ENCODE measurements at places on chromosomes 11 and 22.
A peak's percentile ranks its signal among the peaks of the same experiment; 100 is the strongest.

- H3K27me3 ChIP-seq = peaks cover 13% of the 10 kb centered on the region
- H3K27ac ChIP-seq = no peak overlapping the region
- peaks cover 11% of the 10 kb centered on the region for H3K4me1 ChIP-seq
Observed at GRCh38 chr11:119640541-119640940, 88.5 kb downstream of the NECTIN1 start.

DNA sequence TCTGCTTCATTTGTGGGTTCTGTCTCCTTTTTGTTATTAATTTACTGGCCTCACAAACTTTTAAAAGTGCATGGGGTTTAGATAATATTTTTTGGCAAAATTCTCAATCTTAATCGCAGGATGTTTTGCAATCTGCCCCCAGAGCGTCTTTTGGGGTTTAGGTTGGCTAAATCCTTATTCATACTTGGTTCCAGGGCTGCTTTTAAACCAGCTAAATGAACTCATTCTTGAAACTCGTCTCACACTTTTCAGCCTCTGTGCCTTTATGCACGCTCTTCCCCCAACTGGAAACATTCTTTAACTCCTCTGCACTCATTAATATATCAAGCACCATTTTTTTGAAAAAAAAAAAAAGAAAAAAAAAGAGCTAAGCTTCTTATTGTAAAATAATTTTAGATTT is 131.7 kb downstream of the KIF18A start:
- H3K36me3 ChIP-seq = no peaks in the 10 kb centered on the region
- no peak overlapping the region for H3K27ac ChIP-seq
- H3K4me1 ChIP-seq = no peaks in the 10 kb centered on the region
- no peak overlapping the region for H3K4me3 ChIP-seq
- DNase-seq = no peak

DNA sequence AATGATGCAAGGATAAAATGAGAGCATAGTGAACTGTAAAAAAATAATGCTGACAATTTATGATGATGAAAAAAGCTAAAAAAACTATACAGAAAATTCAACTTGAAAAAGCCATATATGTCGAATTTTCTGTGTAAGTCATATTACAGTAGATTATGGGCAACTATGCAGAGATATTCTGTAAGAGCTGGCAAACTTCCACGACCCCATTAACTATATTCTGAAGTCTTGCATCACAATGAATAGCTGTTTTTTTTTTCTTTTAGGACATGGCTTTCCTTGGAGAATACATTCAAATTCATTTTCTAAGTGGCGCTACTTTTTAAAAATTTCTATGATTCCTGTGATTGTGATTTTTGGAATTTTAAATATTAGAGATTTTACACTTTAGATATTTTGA is 18.4 kb downstream of the PSMD13 start:
- peaks cover 5% of the 10 kb centered on the region for H3K36me3 ChIP-seq
- H3K4me3 ChIP-seq = no peak overlapping the region
- H3K27me3 ChIP-seq = no peaks in the 10 kb centered on the region
- no peak overlapping the region for H3K27ac ChIP-seq
- H3K4me1 ChIP-seq = no peaks in the 10 kb centered on the region

DNA sequence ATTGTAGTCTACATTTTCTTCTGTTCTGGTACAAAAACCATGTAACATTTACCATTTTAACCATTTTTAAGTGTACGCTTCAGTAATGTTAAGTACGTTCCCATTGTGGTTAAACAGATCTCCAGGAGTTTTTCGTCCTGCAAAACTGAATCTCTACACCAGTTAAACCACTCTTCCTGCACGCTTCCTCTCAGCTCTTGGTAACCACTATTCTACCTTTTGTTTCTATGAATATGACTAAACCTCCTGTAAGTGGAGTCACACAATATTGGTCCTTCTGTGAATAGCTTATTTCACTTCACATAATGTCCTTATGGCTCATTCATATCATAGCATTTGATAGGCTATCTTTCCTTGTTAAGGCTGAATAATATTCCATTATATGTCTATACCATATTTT is 7.1 kb upstream of the EXT2 start:
- no peak overlapping the region for H3K4me3 ChIP-seq
- H3K36me3 ChIP-seq = peaks cover 23% of the 10 kb centered on the region
- no peaks in the 10 kb centered on the region for H3K4me1 ChIP-seq
- DNase-seq = no peak

- peak overlapping the region; percentile 28 for H3K4me3 ChIP-seq
- peaks cover 5% of the 10 kb centered on the region for H3K36me3 ChIP-seq
- peak overlapping the region; percentile 37 for H3K27ac ChIP-seq
- no peaks in the 10 kb centered on the region for H3K27me3 ChIP-seq
- no peak for DNase-seq
Observed at GRCh38 chr11:115287266-115287665, 216.9 kb downstream of the CADM1 start.

DNA sequence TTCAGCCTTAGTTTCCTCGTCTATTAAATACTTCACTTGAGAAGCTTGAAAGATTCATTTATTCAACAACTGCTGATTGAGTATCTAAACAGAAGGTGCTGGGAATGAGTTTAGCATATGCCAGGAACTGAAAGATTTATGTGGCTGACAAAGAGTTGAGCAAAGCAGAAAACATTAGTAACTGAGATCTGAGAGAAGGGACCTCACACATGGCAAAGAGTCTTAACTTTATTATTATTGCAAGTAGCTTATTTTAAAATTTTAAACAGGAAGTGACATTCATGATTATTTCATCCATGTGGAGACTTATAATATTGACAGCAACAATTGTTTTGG is 133.6 kb downstream of the CASP12 start:
- peaks cover 3% of the 10 kb centered on the region for H3K4me1 ChIP-seq
- no peak for DNase-seq
- H3K27ac ChIP-seq = no peak overlapping the region
- H3K4me3 ChIP-seq = no peak overlapping the region

DNA sequence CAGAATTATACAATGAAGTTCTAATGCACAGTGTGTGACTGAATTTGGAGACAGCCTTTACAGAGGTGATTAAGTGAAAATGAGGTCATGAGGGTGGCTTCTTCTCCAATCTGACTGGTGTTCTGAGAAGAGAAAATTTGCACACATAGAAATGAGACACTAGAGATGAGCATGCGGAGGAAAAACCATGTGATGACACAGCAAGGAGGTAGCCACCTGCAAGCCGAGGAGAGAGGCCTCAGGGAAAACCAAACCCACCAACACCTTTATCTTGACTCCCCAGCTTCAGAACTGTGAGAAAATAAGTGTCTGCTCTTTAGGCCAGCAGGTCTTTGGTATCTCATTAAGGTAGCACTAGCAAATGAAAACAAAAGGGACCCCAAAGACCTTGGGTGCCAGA is 93.2 kb downstream of the GGTLC2 start:
- H3K4me1 ChIP-seq = no peaks in the 10 kb centered on the region
- no peak for DNase-seq
- H3K27ac ChIP-seq = no peak overlapping the region
- no peak overlapping the region for H3K4me3 ChIP-seq
- H3K36me3 ChIP-seq = no peaks in the 10 kb centered on the region
- peaks cover 66% of the 10 kb centered on the region for H3K27me3 ChIP-seq

GRCh38 chr11:40139536-40139935 is 1319.9 kb downstream of the LRRC4C start:
- peaks cover 16% of the 10 kb centered on the region for H3K4me1 ChIP-seq
- no peak for DNase-seq
- H3K4me3 ChIP-seq = no peak overlapping the region
- no peaks in the 10 kb centered on the region for H3K36me3 ChIP-seq
- H3K27me3 ChIP-seq = peaks cover 2% of the 10 kb centered on the region

DNA sequence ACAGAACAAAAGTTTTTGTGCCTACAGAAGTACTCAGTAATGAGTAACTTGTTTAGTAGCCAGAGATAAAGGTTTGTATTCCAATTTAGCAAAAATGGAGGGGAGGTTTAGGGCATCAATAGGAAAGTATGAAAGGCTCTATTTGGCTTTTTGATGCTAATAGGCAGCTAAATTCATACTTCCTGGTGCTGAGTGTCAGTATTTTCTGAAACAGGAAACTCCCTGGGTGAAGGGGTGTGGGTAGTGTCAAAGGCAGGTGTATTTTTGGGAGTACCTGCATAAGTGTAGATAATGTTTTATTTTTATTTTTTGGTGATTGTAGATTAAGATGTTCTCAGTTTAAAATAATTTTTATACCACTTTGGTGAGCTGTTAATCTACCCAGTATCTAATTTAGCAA is 29.3 kb upstream of the MMP7 start:
- H3K27me3 ChIP-seq = no peaks in the 10 kb centered on the region
- H3K36me3 ChIP-seq = no peaks in the 10 kb centered on the region
- no peaks in the 10 kb centered on the region for H3K4me1 ChIP-seq
- H3K4me3 ChIP-seq = no peak overlapping the region

DNA sequence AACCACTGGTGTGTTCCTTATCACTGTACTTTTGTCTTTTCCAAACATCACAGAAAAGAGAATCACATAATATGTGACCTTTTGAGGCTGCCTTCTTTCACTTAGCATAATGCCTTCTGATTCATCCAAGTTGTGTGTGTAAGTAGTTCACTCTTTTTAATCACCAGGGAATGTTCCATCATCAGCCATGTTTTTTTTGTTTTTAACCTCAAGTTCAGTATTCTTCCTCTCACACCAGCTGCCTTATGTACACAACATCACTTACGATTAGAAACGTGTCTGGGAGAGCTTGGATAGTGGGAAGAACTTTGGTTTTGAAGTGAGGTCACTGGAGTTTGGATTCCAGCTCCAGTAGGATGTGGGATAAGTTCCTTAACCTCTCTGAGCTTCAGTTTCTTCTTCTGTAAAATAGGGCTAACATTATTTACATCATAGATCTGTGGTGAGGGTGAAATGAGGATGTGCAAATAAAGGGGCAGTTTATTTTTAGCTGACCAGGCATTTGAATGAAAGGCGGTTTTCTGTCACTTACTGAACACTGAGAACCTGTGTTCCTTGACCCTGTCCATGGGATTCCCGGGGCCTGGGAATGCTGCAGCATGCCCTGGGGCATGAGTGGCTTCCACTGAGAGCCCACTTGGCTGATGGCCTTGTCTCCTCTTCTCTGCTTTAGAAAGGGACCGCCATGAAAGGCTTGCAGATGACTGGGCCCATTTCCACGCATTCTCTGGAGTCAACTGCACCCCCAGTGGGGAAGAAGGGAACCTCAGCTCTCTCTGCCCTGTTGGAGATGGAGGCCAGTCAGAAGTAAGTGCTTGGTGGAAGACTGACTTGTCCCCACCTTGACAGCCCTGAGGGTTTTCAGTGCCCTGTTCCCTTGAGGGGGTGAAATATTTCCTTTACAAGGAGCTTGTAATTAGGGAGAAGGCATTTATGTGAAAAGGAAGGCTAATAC is 92.6 kb downstream of the DEPDC5 start:
- H3K4me3 ChIP-seq = no peak overlapping the region
- H3K36me3 ChIP-seq = peaks cover 42% of the 10 kb centered on the region
- H3K4me1 ChIP-seq = no peaks in the 10 kb centered on the region
- no peak for DNase-seq
- H3K27me3 ChIP-seq = no peaks in the 10 kb centered on the region

DNA sequence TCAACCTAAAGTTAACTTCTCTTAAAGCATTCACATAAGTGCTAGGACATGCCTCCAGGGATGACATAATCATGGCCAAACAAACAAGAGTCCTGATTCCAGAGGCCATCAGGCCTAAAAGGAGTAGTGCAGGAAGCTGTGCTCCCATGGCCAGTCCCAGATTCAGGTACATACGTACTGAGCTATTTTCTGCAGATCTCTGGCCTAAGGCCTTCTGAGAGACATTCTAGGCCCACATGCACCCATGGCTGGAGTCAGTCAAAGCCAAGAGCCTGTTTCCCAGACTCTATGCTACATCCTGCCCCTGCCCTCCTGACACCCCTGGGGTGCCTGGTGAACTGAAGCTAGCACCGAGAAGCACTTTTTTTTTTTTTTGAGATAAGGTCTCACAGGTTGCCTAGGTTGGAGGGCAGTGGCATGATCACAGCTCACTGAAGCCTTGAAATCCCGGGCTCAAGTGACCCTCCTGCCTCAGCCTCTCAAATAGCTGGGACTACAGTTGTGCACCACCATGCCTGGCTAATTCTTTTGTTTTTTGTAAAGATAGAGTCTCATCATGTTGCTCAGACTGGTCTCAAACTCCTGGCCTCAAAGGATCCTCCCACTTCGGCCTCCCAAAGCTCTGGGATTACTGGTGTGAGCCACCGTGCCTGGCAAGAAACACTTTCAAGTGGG is 553 bp downstream of the CD3D start:
- DNase-seq = no peak
- H3K27ac ChIP-seq = no peak overlapping the region
- no peak overlapping the region for H3K4me3 ChIP-seq
- no peaks in the 10 kb centered on the region for H3K4me1 ChIP-seq
- peaks cover 33% of the 10 kb centered on the region for H3K27me3 ChIP-seq

GRCh38 chr11:63782749-63783148 is 14.2 kb upstream of the ZFTA start:
- no peak overlapping the region for H3K4me3 ChIP-seq
- no peaks in the 10 kb centered on the region for H3K27me3 ChIP-seq
- no peak overlapping the region for H3K27ac ChIP-seq
- peaks cover 18% of the 10 kb centered on the region for H3K4me1 ChIP-seq
- H3K36me3 ChIP-seq = no peaks in the 10 kb centered on the region

DNA sequence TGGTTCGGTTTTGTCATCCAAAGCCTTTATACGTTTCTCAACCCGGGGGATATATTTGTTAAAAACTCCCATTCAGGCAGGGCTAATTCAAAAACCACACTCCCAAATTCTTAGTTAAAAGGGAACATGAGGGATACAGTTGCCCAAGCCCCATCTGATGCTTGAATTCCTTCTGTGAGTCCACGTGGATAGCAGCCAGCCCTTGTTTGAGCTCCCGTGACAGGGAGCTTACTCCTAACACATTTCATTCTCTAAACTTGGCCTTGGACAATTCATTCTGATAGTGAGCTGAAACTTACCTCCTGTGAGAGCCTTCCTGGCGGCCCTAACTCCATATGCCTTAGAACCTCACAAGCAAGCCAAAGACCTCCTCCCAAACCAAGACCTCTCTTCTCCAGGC is 357.5 kb downstream of the TENM4 start:
- no peak overlapping the region for H3K4me3 ChIP-seq
- no peaks in the 10 kb centered on the region for H3K36me3 ChIP-seq
- no peaks in the 10 kb centered on the region for H3K27me3 ChIP-seq

DNA sequence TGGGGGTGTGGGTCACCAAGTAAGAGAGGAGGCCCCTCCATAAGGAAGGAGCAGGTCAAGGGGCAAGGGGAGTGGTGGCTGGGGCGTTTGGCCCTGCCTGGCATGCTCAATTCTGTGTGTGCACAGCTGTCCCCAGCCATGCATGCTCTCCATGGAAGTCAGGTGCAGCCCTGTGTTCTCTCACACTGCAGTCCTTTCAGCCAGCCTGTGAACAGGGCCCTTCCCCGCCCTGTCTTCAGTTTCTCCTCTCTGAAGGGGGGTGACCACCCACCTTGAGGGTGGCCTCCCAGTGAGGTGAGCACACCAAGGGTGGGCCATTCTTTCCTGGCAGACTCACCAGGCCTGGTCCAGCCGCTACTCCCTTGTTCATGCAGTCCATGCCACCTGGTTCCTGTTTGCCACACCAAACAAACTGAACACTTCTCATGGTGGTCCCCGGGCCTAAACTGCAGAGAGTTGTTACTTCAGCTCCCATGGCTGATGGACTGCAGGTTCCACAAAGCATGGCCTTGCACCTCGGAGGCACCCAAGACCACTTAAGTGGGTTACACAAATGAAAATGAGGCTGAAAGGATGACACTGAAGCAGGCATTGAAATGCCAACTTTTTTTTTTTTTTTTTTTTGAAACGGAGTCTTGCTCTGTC is 1.7 kb upstream of the CHCHD10 start:
- H3K36me3 ChIP-seq = no peaks in the 10 kb centered on the region
- peak overlapping the region; percentile 14 for H3K4me3 ChIP-seq
- DNase-seq = no peak
- peaks cover 14% of the 10 kb centered on the region for H3K4me1 ChIP-seq
- no peak overlapping the region for H3K27ac ChIP-seq
- peaks cover 6% of the 10 kb centered on the region for H3K27me3 ChIP-seq
